Glutamatergic neuron (in vitro differentiated cells): ENCODE measurements at places on chromosomes 4 and X. TPM values are rescaled to one million over a fixed set of nuclear protein-coding genes. Genes with fewer than 3 reads are reported as not detected.

Gene MID2
- total RNA-seq: 5.5 TPM

Gene ALB
- not detected for total RNA-seq

Gene TKTL2
- not detected for total RNA-seq

DNA sequence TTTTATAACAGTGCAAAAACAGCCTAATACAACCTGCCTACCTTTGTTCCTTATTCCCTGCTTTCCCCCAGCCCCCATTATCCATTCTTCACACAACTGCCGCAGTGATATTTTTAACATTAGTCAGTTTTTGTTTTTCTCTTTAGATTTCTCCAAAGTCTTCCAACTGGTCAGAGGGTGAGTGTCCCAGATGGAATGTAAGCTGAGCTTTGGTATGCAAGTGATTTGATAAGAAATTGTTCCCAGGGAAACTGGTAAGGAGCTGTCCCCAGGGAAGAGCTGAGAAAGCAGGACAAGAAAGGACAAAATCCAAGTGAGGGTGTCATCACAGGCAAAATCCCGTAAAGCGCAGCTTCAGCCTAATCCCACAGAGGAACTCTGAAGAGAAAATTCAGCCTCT, 475.5 kb upstream of the ADGRL3 start:
- no peaks in the 10 kb centered on the region for H3K27me3 ChIP-seq
- H3K4me1 ChIP-seq: no peaks in the 10 kb centered on the region
- DNase-seq: no peak
- no peaks in the 10 kb centered on the region for H3K36me3 ChIP-seq

- H3K27ac ChIP-seq: no peak overlapping the region
- H3K27me3 ChIP-seq: no peaks in the 10 kb centered on the region
- H3K36me3 ChIP-seq: no peaks in the 10 kb centered on the region
- no peak for DNase-seq
- no peak overlapping the region for H3K4me3 ChIP-seq
Observed at GRCh38 chrX:32533848-32534247, 677.5 kb downstream of the DMD start.
